Activated CD8-positive, alpha-beta T cell treated with anti-CD3 and anti-CD28 coated beads for 36 hours (primary cell): ENCODE measurements at places on chromosomes 16 and 17.

DNA sequence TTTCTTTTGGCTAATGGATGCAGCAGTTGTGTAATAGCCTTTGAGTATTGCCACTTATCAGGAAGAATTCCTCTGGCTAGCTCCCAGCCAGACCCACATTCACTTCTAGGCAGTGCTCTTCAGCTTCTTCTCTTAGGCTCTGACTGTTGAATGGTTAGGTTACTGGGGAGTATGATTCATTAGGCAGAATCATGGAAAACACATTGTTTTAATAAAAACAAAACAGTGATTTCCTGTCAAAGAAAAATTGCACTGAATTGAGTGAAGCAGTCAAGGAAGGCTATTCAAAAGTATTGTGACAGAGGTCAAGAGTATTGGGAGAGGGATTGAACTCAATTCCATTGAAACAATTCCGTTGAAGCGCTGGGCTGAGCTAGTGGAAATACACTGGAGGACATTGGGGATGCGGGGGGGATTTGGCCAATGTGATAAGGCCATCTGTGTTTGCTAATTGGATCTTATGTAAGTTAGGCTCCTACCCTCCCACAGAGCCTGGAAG is 68.0 kb downstream of the CNTNAP4 start:
- no peak overlapping the region for H3K27ac ChIP-seq
- no peak for DNase-seq
- no peaks in the 10 kb centered on the region for H3K36me3 ChIP-seq
- no peaks in the 10 kb centered on the region for H3K4me1 ChIP-seq
- H3K27me3 ChIP-seq, result no peaks in the 10 kb centered on the region

DNA sequence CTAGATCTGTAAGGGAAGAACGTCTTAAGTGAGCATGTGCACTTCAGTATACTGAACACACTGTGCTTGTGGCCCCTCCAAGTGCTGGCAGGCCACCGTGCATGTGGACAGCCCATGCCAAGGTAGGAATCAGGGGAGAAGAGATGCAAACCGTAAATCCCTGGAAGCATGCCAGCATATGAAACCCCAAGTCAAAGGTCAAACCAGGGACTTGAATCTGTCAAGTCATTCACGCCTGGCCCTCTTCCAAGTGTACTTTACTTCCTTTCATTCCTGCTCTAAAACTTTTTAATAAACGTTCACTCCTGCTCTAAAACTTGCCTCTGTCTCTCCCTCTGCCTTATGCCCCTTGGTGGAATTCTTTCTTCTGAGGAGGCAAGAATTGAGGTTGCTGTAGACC is 2.8 kb upstream of the ATXN2L start:
- no peaks in the 10 kb centered on the region for H3K27me3 ChIP-seq
- H3K36me3 ChIP-seq, result peaks cover 36% of the 10 kb centered on the region
- peaks cover 23% of the 10 kb centered on the region for H3K4me1 ChIP-seq
- peak overlapping the region; percentile 14 for H3K27ac ChIP-seq

GRCh38 chr16:88622866-88623265 is 15.5 kb upstream of the IL17C start:
- no peak overlapping the region for H3K27ac ChIP-seq
- peaks cover 25% of the 10 kb centered on the region for H3K4me1 ChIP-seq
- H3K27me3 ChIP-seq, result no peaks in the 10 kb centered on the region
- H3K36me3 ChIP-seq, result peaks cover 41% of the 10 kb centered on the region
- no peak for DNase-seq

GRCh38 chr16:74033441-74033995 is 263.1 kb upstream of the PSMD7 start:
- no peak overlapping the region for H3K4me3 ChIP-seq
- no peak for DNase-seq
- H3K27ac ChIP-seq, result no peak overlapping the region

- no peak for DNase-seq
- no peak overlapping the region for H3K27ac ChIP-seq
- no peaks in the 10 kb centered on the region for H3K4me1 ChIP-seq
- H3K27me3 ChIP-seq, result no peaks in the 10 kb centered on the region
These were observed 226.1 kb upstream of the N4BP1 start for GRCh38 chr16:48836067-48836466.
